GM12864 (cell line): ENCODE measurements at places on chromosomes 7 and 10.

DNA sequence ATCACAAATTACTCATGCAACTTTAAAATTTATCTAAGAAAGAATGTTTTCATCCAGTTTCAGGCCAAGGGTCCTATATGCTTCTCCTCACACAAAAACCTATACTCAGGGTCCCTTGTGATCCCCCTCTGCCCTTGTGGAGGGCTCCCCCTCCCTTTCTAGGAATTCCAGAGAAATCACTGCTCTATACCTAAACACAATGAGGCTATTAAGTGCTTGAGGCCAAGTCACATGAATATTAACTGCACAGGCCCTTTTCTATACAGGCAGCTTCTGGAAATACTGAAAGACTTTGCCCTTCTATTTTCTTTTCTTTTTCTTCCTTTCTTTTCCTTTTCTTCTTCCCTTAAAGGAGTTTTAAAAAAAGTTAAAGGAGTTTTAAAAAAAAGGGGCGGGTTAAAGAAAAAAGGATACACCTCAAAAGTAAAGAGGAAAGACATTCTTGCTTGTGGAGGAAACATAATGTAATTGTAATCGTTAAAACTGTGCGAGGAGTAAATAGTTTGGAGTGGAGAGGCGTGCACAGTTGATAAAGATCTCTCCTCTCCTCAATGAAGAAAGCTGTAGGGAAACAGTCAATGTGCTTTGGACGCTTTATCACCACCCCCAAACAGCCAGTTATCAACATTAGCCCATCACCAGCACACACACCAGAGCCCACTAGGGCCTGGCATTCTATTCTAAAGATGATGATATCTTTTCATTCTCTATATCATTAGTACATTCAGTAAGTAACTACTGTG, 16.4 kb downstream of the GRB10 start:
- no peak for DNase-seq

GRCh38 chr10:33271969-33272583, 62.4 kb downstream of the NRP1 start:
- DNase-seq, result no peak

DNA sequence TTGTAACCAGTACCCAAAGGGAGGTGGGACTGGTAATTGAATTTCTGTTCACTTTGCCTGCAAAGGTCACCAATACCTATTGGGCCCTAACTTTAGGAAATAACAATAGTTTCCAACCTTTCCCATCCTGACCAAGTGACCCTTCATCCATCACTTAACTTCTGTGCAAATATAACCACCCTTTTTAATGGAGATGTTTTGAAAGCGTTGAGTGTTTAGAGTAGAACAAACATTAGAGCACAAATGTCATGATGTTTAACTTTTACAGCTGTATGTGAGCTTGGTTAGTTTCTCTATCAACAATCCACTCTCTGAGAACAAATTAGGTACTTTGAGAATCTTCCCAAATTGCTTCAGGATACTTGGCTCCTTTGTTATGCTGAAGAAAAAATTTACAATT, 66.4 kb downstream of the MET start:
- DNase-seq, result no peak

DNA sequence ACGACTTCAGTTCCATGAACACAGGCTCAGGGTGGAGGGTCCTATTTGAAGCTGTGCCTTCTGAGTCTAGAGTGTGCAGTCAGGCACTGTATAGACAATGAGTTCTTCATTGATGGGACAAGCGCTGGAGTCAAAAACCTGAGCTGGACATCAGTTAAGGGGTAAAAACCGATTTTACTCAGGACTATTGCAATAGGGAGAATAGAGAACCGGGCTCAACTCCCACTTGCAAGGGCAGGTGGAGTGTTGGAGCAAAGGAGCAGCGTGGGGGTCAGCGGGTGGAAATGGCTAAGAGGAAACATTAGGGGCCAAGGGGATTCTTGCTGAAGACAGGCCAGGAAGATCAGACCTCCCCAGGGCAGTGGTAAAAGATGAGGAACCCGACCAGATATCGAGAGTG, 28.5 kb downstream of the PRLHR start:
- DNase-seq, result no peak

- DNase-seq, result no peak
Observed at GRCh38 chr10:114370199-114370598, 34.1 kb downstream of the AFAP1L2 start.

GRCh38 chr7:142476077-142476476, 218.2 kb upstream of the PRSS58 start:
- no peak for DNase-seq

GRCh38 chr10:101683276-101683675, 11.7 kb downstream of the FBXW4 start:
- DNase-seq, result no peak

GRCh38 chr10:74973741-74974392, 137.6 kb upstream of the SAMD8 start:
- no peak for DNase-seq

GRCh38 chr10:11595395-11595692, 16.1 kb downstream of the USP6NL start:
- DNase-seq, result no peak

GRCh38 chr10:6348096-6348874, 145.6 kb downstream of the PFKFB3 start:
- DNase-seq, result peak; percentile 75

GRCh38 chr7:73354196-73354595, 26.2 kb downstream of the FKBP6 start:
- DNase-seq, result no peak
